ENCODE measurements at places on chromosomes 1 and 21.

- DNase-seq = no peak
These were observed 5.8 kb downstream of the KIF1B start for GRCh38 chr1:10216090-10216749.

DNA sequence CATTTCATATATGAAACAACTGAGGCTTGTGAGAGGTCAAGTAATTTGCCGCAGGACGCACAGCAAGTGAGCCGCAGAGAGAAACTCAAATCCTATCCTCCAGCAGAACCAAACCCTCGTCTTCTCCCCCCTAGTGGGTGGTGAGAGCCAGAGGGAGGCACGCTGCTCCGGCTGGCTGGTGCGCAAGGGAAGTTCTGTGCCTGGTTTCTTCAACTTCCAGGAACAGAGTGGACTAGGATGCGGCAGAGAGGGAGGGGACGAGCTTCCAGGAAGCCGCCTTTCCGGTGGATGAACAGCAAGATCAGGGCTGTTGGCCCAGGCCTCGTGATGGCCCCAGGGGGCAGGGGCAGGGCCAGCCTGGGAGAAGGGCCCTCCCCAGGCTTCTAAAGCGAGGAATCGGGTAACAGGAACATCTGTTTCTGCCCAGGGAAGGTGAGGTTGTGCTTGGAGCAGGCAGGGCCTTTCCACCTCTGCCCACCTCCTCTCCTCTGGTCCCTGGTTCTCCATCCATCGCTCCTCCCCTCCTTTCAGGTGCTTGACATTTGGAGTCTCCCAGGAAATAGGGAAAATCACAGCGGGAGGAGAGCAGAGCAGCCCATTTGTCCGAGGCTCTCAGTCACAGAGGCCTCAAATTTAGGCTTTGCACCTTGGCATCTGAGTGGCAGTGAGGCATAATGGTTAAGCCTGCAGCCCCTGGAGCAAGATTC lies 16.8 kb upstream of the PDIK1L start:
- DNase-seq = no peak

- no peak for DNase-seq
These were observed 21.2 kb downstream of the HFM1 start for GRCh38 chr1:91383456-91383855.

DNA sequence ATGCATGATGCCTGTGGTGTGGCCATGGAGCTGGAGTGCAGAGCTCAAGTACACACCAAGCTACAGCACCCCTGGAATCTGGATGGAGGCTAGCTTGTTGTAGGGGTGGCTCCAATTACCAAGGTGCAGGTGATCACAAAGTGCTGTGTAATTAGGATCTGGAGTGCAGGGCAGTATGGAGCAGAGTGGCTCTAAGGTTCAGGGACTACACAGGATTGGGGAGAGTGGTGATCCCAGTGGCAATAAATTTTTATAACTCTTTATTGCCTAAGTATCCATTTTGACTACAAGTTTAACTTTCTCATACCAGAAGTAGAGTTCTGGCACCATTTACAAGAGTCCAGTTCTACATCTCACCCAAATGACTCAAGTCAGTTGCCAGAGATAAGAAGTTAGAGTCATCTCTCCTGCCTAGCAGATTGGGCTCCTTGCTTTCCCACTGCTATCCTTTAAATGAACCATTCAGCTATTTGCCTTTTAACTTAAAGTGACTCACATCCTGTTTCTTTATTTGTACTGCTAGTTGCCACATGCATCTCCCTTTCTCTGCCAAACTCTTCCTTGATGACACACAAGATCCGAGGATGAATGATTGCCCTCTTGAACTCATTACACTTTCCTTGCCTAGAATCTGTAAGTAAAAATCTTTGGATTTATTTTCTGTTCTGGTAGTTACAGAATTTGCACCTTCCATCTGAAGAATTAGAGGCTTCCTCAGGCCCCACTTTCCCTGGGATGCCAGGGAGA lies 427.2 kb downstream of the KCNT2 start:
- no peak for DNase-seq

GRCh38 chr1:52585474-52585873 lies 16.7 kb upstream of the GPX7 start:
- DNase-seq = no peak

DNA sequence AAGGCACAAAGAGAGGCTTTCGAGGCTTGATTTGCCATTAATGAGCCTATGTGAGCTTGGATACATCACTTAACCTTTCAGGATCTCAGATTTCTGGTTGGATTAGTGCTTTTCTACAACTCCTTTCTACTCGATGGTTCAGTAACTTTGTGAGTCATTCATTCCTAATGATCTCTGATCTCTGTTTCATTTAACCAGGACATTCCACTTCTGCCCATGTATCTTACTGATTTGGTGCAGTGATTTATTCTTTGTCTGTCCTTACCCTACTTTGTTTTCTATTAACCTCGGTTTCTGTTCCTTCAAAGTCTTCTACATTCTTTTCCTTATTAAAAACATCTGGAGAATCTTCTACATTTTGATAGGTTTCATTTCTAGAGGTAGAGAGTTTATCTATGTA lies 94.6 kb upstream of the ZBTB18 start:
- no peak for DNase-seq

GRCh38 chr21:16117851-16118590 lies 388.2 kb downstream of the USP25 start:
- DNase-seq = no peak

DNA sequence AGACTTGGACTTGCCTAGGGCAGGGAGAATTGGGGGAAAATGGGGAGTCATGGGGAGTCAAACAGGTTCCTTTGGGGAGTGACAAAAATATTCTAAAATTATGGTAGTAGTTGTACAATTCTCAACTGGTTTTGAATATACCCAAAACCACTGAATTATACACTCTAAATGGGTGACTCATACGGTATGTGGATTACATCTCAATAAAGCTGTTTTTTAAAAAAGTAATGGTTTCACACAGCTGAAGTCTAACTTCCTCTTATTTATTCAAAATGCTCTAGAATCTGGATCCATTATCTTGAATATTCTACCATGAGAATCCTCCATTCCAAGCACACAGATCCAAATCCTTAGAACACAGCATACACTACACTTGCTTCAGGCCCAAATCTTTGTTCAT lies 11.1 kb downstream of the EIF4G3 start:
- DNase-seq = no peak

DNA sequence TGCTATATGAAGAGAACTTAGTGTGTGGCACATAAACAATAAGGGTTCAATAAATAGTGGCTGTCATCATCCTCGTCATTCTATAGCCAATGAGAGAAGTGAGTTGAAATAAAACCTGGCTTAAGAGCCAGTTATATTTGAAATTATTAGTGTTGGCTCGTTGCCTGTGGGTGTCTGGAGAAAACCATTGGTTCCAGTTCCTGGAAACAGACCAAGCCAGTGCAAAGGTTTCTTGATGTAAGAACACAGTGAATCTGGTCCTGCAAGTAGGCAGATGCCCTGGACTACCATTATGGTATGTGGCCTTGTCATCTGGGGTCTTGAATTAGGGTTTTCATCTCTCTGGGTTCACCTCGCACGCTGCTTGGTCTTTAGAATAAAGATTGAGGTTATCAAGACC lies 43.3 kb downstream of the URB2 start:
- DNase-seq = no peak

DNA sequence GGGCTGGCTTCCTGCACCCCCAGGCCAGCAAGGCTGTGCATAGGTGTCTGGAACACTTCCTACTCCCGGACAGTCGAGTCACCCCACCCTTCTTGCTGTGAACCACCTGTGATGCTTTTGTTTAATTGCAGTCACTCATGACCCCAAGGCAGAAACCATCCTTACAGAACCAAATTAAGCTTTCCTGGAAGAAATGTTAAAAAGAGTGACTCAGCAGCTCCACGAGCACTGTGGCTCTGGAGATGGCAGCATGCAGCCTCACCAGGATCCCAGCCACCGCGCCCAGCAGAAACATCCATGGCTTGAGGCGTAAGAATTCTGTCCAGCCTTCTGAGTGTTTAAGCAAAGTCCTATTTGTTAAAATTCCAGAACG lies 28.8 kb downstream of the SNAP47 start:
- no peak for DNase-seq

- no peak for DNase-seq
These were observed 105.4 kb downstream of the CD247 start for GRCh38 chr1:167412920-167413319.

GRCh38 chr1:153532181-153532580 lies 3.6 kb downstream of the S100A6 start:
- no peak for DNase-seq

- peak; percentile 66 for DNase-seq
These were observed at the start of gene TP73 for GRCh38 chr1:3651930-3652547. Gene TP73, plus strand, starts transcription at chr1:3652516. Its CDS starts 29,850 bp downstream, at chr1:3682366.

DNA sequence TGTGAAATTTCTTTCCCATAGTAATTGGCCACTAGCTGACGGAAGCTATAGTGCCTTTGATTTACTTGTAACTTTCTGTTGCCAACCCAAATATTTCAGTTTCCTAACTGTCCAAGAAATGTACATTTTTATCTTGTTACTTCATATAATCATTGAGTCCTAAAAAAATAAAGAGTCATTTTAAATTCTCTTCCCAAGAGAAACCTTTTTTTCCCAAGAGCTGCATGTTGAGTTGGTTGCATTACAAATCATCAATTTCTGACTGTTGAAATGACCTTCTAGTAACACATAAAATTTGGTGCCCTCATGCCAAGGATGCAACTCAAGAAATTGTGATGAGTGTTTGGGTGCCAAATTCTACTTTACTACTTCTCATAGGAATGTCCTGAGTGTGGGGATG lies 61.0 kb downstream of the HMCN1 start:
- DNase-seq = no peak

All from NCI-H1105 (cell line).